ENCODE measurements at places on chromosomes 2 and 18.
A peak's percentile ranks its signal among the peaks of the same experiment; 100 is the strongest.

GRCh38 chr2:10914272-10914693 lies 2.5 kb downstream of the KCNF1 start:
- DNase-seq = peak; percentile 35

- DNase-seq = peak; percentile 29
Observed at GRCh38 chr18:26614374-26614773, 66.0 kb upstream of the KCTD1 start.

DNA sequence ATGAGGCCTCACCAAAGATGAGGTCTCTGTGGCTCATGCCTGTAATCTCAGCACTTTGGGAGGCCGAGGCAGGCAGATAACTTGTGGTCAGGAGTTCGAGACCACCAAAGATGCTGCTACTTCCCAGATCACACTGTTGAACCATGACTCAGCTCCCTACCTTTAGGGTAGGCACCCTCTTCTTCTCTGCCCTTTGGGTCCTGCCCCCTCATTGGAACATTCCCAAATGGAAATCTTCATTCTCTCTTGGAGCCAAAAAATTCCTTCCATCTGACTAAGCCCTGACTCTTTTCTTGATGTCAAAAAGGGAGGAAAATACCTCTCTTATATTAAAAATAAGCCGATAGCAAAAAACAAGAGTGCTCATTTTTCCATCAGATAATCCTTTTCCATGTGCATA lies 183.5 kb downstream of the PAX3 start:
- peak; percentile 44 for DNase-seq

GRCh38 chr2:201974171-201975100 lies 59.2 kb upstream of the FZD7 start:
- DNase-seq = no peak

DNA sequence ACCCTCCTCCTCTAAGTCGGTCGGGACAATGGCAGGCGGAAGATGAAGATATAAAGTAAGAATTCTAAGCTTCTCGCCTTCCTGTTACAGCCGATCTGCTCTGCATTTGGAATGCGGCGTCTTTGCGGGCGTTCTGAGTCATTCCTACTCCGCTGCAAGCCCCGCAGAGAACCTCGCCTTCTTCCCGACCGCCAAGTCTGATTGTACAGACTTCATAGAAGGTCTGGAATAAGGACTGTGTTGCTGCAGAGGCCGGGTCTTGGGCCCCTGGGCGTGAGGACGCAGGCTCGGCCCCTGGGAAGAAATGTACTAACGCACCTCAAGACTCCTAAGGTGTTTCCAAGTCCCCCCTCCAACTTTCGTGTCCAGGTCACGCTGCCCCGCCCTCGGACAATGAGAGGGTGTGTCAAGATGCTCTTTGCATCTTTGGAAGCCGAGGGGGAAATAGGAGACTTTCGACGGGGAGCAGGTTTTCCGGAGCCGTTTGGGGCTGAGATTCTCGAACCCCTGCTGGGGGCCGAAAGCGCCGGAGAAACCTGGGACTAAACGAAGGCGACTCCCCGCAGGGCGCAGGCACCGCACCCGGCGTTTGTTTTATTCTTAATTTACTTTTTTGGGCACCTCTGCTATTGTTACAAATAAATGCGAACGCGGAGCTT lies 12.7 kb upstream of the PAX3 start:
- peak; percentile 34 for DNase-seq

- no peak for DNase-seq
Observed at GRCh38 chr2:75089471-75089870, 109.8 kb downstream of the TACR1 start.

DNA sequence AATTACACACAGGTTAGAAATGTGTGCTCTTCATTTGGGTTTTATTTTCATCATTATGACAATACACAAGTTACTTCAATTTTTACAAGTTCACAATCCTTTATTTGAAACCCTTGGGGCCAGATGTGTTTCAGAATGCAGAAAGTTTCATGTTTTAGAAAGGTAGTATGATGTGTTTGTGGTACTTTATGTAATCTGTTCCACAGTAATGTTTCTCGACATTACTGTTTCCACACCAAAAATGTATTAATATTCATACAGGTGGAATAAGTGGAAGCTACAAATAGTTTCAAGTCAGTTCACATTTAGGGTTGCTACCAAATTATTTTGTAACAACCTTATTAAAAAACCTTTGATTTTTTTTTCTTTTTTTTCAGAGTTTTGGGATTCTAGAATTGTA lies 10.4 kb downstream of the UBE2E3 start:
- DNase-seq = no peak

- DNase-seq = peak; percentile 10
Observed at GRCh38 chr2:20390524-20391123, 40.0 kb upstream of the PUM2 start.

DNA sequence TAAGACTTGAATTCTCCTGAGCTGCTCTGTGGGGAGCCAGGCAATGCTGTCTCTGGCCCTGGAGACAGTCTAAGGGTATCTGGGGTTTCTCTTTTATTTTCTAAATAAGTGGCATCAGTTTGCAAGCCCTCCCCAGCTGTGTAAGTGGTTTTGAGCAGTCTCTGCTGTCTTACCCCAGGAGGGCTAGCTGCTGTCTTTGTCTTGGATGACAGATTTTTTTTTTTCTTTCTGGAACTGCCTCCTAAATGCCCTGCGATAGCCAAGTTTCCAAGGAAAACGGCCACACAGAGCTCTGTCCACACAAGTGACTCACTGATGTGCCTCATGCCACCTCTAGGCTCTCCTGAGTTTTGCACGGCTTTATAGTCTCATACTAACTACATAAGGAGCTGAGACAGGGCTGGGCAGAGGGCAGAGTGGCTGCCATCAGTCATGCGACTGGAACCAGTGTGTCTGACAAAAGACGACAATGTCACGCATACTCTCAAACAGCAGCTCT lies 37.2 kb upstream of the THOC1 start:
- DNase-seq = peak; percentile 10

DNA sequence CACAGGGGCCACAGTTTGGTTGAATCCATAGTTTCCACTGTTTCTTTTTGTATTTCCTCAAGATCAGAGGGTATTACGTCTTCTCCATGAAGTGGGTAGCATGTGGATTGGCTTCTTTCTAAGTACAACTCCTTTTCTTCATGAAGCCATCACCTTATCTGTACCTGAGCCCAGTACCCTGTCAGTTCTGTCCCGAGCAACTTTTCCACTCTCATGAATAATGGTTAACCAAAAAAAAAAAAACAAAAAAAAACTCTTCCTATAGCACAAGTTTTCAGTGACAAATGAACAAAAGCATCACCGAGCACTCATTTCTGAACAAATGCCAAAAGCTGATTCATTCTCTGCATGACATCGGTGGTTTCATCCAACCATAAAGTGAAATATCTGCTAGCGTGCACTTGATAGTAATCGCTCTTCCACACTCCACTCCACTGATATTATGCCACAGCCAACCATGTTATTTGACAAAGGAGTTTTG lies 53.0 kb upstream of the CCDC150 start:
- peak; percentile 91 for DNase-seq

- peak; percentile 74 for DNase-seq
Observed at GRCh38 chr2:101770726-101771125, 73.2 kb downstream of the MAP4K4 start.

- no peak for DNase-seq
Observed at GRCh38 chr2:158269143-158269542, 167.5 kb downstream of the UPP2 start.

- no peak for DNase-seq
Observed at GRCh38 chr2:95354469-95354901, 48.0 kb upstream of the FAHD2A start.

DNA sequence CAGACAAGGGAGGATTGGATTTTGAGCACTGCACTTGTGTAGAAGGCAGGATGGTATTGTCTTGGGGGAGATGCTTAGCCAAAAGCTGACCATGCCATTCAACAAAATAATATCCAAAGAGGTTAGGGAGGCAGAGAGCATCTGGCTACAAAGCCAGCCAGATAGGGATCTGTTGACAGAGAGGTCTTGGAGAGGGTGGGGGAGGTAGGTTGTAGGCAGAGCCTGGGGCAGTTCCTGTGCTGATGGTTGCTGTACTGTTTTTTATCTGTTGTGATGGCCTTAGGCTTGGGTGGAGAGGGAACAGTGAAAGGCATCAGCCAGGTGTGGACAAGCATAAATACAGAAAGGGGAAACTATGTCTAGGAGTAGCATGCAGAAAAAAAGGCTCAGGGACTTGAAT lies 100.9 kb downstream of the AQP4 start:
- no peak for DNase-seq

- DNase-seq = no peak
Observed at GRCh38 chr2:153477636-153478288, 800 bp downstream of the RPRM start.

- DNase-seq = no peak
Observed at GRCh38 chr2:64448041-64448426, 5.9 kb upstream of the LGALSL start.

DNA sequence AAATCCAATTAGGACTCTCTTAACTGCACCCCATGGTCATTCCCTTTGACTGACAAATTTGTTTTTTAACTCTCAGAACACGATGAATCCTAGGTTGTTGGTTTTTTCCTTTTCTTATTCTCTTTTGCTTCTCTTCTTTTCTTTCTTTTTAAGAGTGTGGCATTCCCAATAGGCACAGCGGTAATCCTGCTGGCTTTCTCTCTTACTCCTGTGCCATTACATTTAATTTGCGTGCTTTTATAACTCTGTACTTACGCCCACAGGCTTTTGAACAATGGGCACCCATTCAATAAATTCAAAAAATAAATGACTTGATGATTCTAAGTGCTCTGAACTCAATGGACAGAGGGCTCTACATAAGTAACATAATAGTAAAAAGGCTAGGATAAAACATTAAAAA lies 189.0 kb upstream of the SMAD7 start:
- no peak for DNase-seq

GRCh38 chr2:206873423-206873822 lies 65.9 kb upstream of the CPO start:
- DNase-seq = no peak

- DNase-seq = no peak
Observed at GRCh38 chr2:225486236-225486635, 86.7 kb downstream of the NYAP2 start.

DNA sequence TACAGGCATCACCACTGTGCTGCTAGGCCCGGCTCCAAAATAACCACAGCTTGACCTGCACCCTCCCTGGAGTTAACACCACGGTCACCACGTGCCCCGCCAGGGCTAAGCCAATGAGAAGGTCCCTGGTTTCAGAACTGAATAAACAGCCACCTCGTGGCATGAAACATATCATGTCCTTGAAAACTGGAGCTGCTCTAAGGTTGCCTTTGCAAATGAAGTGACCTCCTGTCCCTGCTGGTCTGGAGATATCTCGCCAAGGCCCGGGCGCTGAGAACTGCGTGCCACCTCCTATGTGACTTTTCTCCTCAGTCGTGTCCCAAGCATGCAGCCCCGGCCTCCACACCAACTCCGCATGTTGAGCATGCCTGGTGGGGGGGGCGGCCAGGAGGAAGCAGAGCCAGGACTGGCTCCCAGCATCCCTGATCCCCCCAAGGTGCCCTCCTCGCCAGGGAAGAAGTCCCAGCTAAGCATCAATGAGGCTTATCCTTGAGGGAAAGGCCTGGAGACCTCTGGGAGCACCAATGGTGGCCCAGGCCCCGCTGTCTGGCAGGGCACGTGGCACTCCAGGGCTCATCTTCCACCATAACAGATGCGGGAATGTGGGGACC lies 16.3 kb upstream of the KCNG2 start:
- no peak for DNase-seq

- no peak for DNase-seq
Observed at GRCh38 chr2:230915319-230915718, 9.7 kb downstream of the GPR55 start.

- DNase-seq = no peak
Observed at GRCh38 chr2:143015656-143016055, 113.6 kb upstream of the ARHGAP15 start.

- no peak for DNase-seq
Observed at GRCh38 chr18:13175754-13176210, 42.8 kb upstream of the LDLRAD4 start.

GRCh38 chr2:177076636-177077179 lies 135.9 kb upstream of the HNRNPA3 start:
- no peak for DNase-seq

DNA sequence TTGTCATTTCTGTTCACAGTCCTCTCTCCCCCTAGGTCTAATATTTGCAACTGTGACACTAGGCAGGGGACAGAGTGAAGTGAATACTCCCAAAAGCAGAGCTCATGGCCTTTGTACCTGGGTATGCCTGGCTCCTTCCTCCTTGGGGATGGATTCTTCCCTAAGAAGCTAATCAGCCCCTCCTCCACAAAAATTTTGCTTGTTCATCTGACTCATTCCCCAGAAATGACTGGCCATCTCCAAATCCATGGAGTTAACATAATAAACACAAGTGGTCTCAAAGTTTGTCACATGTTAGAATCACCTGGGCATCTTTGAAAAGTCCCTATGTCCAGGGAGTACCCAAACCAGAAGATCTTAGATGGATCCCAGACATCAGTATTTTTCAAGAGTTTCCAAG lies 65.3 kb downstream of the SUCLG1 start:
- peak; percentile 38 for DNase-seq

DNA sequence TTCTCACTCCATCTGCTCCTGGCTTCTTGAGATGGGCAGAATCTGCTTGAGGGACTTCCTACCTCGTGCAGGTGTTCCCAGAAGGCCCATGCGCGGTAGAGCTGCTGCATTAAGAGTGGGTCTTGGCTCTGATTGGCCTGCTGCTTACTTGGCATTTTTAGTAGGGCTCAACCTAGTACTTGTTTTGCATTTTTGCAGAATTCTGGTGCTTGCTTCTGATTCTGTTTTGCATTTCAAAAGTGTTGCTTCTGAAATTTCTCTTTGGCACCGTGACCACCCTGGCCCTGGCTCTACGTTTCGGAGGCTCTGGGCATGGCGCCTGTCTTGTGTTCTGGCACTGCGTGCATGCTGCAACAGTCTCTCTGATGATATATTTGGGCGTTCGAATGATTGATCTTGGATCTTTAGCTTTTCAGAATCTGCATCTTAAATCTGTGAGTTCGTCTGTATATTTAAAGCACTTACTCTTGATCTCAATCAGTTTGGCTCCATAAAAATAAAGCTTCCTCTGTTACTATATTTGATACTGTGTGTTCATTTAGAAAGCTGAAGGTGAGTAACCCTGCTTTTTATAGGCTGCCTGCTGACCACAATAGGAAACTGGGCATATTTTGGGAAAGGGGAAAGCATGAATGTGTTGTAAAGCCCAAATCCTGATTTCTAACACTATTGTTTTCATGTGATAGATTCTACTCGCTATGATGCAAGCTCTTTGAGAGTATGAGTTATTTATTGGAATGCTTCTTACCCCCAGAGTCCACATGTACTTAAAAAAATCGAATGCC lies 22.2 kb downstream of the EFR3B start:
- peak; percentile 15 for DNase-seq

- DNase-seq = no peak
Observed at GRCh38 chr2:123715467-123715982, 309.6 kb upstream of the CNTNAP5 start.

- no peak for DNase-seq
Observed at GRCh38 chr2:221282386-221282785, 289.7 kb downstream of the EPHA4 start.

GRCh38 chr2:235917506-235917905 lies 250.7 kb downstream of the GBX2 start:
- no peak for DNase-seq

GRCh38 chr2:149148194-149149006 lies 109.9 kb downstream of the LYPD6B start:
- no peak for DNase-seq

- no peak for DNase-seq
Observed at GRCh38 chr18:78781601-78781960, 198.0 kb upstream of the SALL3 start.
